ENCODE measurements at places on chromosomes 6 and 20. TPM values are rescaled to one million over a fixed set of nuclear protein-coding genes. Genes with fewer than 3 reads are reported as not detected.

Gene LY6G6C
- 1.2 TPM for total RNA-seq

Gene SPEF1
- 0.54 TPM for total RNA-seq

Gene RAET1L
- not detected for total RNA-seq

Gene SEL1L2
- total RNA-seq, result not detected

Gene HFE
- 2.4 TPM for total RNA-seq

Gene NHLRC1
- total RNA-seq, result 0.93 TPM

Gene EFCAB8
- not detected for total RNA-seq

Measured in neural crest cell (in vitro differentiated cells).